Stimulated activated CD8-positive, alpha-beta memory T cell treated with anti-CD3 and anti-CD28 coated beads, Interleukin-7, amount 100 ng/mL, for 48 hours (primary cell): ENCODE measurements at places on chromosomes 3 and 15.

GRCh38 chr15:75631935-75632334 lies 6.4 kb upstream of the SNUPN start:
- no peak for DNase-seq

- DNase-seq = no peak
Measured at GRCh38 chr15:61049028-61049427, 180.1 kb downstream of the RORA start.

DNA sequence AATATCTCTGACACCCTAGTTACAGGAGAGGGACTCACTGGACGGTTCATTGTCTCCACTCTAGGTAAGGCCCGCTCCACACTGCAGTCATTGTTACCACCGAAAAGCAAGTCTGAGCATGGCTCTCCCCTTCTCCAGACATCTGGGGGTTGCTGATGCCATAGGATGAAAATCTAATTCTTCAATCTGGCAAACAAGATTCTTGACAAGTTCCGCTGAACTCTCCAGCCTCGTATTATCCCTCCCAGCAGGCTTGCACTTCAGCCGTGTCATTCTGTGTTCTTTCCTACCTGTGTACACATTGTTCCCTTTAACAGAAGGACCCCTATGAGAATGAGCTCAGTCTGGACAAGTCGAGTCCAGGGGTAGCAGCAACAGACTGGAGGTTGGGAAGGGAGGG lies 152.3 kb upstream of the NR2E3 start:
- DNase-seq = no peak

DNA sequence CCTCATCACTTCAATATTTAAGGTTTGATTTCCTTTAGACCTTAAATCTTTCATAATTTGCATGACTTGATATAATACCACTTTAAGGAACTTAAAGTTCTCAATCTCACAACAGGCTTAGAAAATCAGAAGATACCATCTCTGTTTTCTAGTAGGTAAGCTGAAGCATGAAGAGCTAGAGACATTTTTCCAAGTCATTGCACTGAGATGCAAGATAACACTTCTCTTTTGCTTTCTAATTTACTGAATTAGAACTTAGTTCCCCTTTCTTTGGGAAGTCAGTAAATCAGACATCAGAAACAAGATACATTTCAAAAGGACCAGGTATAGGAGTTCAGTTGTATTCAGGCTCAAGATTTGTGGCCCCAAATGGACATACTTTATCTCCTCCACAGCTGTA lies 79.7 kb downstream of the DZIP3 start:
- no peak for DNase-seq

GRCh38 chr3:161894657-161895056 lies 398.0 kb downstream of the OTOL1 start:
- DNase-seq = no peak

GRCh38 chr15:94395640-94396039 lies 164.3 kb downstream of the MCTP2 start:
- no peak for DNase-seq

- DNase-seq = no peak
Measured at GRCh38 chr3:13178107-13178506, 104.9 kb upstream of the IQSEC1 start.

GRCh38 chr3:149417174-149417573 lies 39.7 kb upstream of the TM4SF1 start:
- no peak for DNase-seq

- DNase-seq = no peak
Measured at GRCh38 chr3:12574131-12574530, 17.2 kb downstream of the MKRN2 start.

GRCh38 chr15:38021259-38021658 lies 86.8 kb downstream of the TMCO5A start:
- DNase-seq = no peak

GRCh38 chr15:101384276-101384675 lies 89.2 kb upstream of the SNRPA1 start:
- DNase-seq = no peak

- no peak for DNase-seq
Measured at GRCh38 chr15:85007741-85008397, 26.2 kb downstream of the PDE8A start.

DNA sequence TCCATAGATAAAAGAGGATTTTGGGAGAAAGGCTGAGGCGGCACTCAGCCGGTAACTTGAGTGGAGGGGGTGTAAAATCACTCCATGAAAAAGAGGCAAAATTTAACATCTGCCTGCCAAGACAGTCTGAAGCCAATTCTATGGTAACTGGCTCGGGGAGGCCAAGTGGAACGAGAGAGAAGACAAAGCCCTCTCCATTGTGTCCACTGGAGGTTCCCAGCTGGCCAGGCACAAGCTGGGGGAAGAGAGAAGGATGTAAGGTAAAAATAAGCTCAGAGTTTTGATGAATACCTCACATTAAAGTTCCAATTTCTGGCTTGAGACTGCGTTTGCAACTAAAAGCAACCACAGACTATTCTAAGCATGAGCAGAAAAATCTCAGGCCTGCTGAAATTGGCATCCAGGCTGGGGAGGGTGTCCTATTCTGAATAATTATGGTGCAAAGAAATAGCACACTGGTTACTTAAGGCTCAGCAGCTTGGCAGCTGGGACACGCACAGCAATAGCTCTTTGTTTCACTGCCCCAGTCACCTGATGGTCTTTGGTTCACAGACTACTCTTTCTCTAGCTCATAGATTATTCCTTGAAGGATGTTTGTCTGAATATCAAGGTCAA lies 48.8 kb downstream of the CHRD start:
- no peak for DNase-seq

- no peak for DNase-seq
Measured at GRCh38 chr15:43383070-43383469, 12.2 kb downstream of the TUBGCP4 start.

GRCh38 chr15:56337084-56337725 lies 28.0 kb upstream of the TEX9 start:
- DNase-seq = no peak

DNA sequence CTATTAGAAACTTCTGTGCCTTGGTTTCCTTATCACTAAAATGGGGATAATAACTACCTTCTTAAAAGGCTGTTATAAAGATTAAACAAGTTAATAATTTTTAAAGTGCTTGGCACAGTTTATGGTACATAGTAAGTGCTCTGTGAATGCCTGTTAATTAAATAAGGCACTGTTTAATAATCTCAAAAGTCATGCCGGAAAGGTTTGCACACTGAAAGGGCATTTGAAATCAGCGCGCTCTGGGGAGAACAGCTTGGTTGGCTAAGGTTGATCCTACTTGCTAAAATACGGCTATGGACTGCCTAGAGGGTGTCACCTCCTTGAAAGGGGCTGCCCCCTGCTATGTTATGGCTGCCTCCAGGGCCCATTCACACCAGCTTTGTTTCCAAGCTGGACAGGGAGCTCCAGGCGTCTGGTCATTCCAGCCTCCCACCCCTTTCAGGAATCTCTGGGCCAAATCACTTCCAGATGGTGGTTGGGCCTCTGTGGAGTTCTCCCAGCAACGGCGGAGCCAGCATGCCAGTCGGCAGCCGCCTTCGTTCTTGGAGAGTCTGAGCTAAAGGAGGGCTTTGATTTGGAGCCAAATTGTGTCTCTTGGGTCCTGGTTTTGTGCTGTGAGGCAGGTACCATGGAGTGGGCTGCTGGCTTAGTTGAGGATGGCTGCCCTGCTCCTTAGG lies 5.9 kb downstream of the FLNB start:
- no peak for DNase-seq

DNA sequence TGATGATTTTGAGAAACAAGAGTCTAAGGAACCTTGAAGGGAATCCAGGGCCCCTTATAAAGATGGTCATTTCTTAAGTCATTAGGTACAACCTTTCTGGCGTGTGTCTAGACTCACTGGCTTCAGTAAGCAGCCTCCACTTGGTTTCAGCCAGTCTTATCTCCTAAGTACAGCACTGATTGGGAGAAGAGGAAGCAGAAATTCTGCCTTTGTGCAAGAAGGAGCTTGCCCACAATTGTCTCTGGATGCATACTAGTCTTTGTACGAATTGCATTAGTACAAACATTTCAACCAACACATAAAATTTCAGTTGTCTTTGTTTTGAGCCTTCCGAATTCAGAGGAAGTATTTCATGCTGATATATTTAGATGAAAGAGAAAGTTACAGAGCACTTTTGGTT lies 139.4 kb downstream of the SLCO3A1 start:
- DNase-seq = no peak

DNA sequence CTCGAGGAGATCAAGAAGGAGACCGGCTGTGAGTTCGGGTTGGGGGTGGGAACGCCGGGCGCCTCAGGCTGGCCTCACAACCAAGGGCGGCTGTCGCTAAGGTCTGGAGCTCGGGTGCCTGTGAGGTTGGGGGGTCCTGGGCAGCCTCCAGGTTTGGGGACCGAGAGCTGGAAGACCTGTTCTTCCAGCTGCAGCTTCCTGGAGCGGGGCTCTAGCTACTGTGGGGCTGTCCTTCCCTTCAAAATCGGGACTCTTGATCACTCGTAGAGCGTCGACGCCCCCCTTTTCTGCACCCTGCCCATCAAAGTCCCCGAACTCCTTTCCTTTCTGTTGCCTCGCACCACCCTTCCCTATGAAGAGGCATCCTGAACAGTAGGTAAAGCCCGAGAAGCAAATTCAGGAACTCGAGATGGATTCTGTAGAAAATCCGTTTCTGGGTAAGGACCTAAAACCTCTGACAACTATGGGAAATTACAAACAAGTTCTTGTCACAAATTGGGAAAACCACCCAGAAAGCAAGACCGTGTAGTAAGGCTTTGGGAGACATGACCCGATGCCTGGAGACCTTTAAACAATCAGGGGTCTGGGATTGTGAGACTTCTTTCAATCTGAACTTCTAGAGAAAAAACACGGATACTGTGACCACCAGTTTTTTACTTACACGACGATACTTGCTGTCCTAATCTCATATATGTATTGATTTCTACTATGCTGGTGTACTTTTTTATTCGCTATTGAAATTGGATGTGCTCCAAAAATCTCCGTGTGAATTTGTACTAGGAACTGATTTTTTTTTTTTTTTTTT lies 556 bp downstream of the CHP1 start:
- no peak for DNase-seq

DNA sequence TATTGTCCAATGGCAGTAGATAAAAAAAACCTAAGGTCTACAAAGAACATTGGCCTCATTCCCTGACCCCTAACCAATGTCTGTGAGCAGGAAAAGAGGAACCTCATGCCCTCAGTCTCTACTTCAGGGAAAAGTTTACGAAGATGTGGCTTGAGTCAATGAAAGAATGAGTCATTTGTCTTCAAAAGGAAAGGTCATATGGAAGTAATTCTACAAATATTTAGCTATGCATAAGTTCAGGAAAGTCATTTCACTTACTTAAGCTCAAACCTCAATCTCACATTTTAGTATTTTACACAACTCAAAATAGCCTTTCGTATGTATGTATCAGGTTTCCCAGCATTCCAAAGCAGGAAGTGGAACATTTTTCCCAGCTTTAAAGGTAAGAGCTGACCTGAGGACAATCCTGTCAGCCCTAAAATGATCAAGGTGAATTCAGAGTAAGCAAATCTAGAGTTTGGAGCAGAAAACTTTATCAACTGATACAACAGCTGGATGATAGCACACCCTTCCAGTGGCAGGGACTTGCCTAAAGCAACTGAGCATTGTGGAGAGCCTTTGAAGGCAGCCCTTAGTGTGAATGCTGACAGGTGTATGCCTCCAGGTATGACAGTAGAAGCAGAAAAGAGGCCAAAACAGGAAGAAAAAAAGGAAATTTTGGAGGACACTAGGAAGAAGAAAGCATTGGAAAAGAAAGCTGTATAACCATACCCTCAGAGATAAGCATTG lies 53.9 kb upstream of the ACKR4 start:
- no peak for DNase-seq

DNA sequence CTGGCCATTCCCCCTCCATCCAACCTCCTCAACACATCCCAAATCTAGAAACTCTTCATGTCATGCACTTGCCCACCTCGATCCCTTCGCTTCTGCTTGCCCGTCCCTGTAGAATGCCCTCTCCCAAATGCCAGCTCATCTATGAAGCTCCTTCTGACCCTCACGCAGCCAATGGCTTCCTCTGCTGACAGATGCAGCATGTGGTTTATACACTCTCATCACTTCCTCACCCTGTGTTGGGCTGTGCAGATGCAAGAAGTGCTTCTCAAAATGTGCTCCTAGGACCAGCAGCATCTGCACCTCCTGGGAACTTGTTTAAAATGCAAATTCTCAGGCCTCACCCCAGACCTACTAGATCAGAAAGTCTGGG lies 51.7 kb downstream of the SEMA5B start:
- DNase-seq = no peak

GRCh38 chr15:83436513-83437158 lies 10.5 kb upstream of the SH3GL3 start:
- DNase-seq = no peak

- no peak for DNase-seq
Measured at GRCh38 chr15:38627689-38628277, 63.2 kb upstream of the RASGRP1 start.

- no peak for DNase-seq
Measured at GRCh38 chr3:40021338-40021737, 211.9 kb downstream of the MYRIP start.

- no peak for DNase-seq
Measured at GRCh38 chr15:94366781-94367180, 135.4 kb downstream of the MCTP2 start.

DNA sequence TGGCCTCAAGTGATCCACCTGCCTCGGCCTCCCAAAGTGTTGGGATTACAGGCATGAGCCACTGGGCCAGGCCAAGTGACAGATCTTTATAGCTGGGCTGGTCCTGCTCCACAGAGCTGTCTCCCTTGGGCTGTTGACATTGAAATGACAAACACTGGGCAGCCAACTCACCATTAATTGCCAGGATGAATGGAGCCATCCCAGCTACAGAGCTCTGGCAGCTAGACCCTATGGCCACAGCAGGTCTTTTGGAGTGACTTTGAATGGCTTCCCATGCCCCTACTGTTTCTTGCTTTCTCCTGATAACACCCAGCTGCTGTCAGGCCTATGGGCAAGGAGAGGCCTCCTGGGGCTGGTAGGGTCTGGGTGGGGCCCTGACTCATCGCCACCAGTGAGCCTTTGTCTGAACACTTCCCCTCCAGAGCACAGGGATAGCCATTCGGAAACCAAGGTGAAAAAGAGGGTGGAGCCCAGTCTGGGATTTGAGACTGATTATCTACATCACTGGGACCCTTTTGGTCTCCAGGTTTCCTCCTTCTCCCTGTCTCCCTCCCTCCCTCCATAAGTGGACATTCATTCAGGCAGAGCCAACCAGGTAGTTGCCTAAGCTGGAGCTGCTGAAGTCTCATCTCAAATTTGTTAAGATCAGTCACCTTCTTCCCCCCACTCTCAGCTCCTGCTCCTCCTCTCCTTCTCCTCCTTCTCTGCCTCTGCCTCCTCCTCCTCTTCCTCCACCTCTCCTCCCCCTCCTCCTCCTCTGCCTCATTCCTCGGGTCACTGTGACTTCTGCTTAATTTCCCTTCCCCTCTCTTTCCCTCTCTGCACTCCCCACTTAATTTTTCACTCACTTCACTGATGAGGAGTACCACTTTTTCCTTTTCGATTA lies 34.0 kb downstream of the BHLHE40 start:
- no peak for DNase-seq

GRCh38 chr3:72655131-72655551 lies 193.1 kb downstream of the SHQ1 start:
- DNase-seq = no peak

GRCh38 chr15:90142216-90143165 lies 40.2 kb upstream of the IDH2 start:
- no peak for DNase-seq
